ENCODE measurements at places on chromosomes 11 and 22.

- no peak for DNase-seq
Measured at GRCh38 chr11:64759722-64760719, at the start of gene PYGM. Gene PYGM, minus strand, starts transcription at chr11:64759974. Its CDS starts 76 bp downstream, at chr11:64759898.

DNA sequence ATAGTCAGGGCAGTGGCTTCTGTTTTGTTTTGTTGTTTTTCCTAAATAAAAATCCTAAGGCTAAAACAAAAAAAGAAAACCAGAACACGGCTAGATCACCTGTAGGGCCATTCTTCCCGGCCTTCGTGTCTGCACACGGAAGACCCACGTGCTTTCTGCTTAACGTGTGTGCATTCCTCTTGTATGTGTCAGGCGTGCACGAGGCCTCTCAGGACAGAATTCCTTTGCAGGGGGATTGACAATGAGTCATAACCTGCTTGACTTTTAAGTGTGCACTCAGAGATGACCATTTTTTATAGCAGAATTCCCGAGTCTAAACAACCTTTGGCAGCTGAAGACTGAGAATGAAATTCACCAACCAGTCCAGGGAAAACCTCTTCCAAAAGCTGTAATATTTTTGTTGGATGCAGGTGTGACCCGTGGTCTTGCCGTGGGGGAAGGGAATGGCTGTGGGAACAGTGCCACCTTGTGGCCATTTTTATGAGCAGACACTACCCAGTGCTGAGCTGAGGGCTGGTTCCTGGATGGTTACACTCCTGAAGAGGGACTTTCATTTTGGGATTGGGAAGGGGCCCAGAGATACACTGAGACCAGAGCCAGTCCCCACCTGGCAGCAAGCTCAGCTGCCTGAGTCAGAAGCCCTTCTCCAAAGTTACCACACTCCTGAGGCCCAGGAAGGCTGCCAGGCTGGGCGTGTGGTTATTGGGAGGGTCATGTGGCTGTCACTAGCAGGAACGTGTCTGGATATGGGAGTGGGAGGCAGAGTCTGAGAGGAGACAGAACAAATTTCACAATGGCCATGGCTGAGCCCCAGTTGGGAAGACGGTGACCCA is 35.7 kb upstream of the DKK3 start:
- DNase-seq, result peak; percentile 23

DNA sequence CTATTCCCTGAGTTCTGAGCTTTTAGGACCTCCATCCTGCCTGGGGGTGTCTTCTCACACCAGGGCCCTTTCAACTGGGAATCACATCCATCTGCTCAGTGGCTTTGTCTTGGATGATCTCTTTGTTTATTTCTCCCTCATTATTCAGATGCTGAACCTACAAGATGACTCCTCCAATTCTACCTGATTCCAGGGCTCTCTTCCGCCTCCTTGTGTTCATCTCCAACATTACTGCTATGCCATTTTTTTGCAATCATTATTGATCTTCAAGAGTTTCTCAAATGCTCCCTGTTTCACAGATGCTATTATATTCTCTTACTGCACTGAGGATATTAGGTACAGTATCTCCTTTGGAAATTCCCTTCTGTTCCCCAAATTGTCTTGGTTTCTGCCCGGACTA is 307.7 kb downstream of the SHANK2 start:
- no peak for DNase-seq

- DNase-seq, result no peak
Measured at GRCh38 chr11:46275964-46276641, 1.4 kb upstream of the CREB3L1 start.

- no peak for DNase-seq
Measured at GRCh38 chr11:131217313-131218310, 152.8 kb upstream of the NTM start.

DNA sequence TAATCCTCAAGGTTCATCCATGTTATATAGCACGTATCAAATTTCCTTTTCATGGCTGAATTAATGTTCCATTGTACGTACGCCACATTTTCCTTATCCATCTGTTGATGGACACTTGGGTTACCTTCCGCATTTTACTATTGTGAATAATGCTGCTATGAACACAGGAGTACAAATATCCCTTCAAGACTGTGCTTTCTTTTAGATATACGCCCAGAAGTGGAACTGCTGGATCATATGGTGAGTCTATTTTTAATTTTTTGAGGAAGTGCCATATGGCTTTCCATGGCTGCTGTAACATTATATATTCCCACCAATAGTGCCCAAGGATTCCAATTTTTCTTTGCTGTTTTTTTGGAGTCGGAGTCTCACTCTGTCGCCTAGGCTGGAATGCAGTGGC is 6.0 kb downstream of the MRPL40 start:
- DNase-seq, result no peak

- DNase-seq, result no peak
Measured at GRCh38 chr11:87020764-87021365, 16.9 kb upstream of the TMEM135 start.

DNA sequence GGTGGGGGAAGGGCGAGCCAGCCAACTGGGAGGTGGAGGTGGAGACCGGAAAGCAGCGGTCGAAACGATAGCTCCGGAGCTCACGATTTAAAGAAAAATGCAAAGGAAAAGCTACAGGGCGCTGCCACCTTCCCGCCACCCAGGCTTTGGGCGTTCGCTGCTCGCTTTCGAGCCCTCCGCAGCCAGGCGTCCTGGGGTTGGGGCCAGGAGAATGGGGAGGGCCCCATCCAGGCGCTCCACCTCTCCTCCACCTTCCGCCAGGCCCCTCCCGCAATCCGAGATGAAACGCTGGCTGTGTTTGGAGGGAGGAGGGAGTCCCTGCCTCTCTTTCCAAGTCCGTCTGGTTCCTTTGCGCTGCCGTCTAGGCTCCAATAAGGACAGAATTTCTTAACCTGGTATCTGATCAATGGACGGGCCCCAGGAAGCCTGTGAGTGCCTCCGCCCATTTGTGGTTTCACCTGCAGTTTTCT is 483 bp upstream of the ABTB2 start:
- DNase-seq, result peak; percentile 30

- no peak for DNase-seq
Measured at GRCh38 chr22:37782340-37783168, 25.2 kb upstream of the GCAT start.

- peak; percentile 63 for DNase-seq
Measured at GRCh38 chr11:61061081-61061826, 41.0 kb upstream of the CD5 start.

DNA sequence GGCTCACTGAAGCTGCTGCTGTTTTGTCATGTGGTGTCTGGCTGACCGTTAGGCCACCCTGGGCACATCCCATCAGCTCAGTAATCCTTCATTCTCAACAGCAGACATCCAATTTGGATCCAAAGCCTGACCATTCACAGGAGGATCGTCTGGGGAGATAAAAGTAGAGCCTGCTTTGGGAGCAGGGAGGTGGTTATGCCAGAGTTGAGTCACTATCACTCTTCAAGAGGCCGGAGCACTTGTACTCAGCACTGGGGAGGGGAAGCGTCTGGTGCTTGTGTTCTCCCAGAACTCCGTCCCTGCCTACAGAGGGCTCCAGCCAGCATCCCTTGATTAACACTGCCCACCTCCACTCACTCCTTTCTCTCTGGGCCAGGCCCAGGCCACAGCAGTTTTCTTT is 382.6 kb downstream of the OPCML start:
- no peak for DNase-seq

DNA sequence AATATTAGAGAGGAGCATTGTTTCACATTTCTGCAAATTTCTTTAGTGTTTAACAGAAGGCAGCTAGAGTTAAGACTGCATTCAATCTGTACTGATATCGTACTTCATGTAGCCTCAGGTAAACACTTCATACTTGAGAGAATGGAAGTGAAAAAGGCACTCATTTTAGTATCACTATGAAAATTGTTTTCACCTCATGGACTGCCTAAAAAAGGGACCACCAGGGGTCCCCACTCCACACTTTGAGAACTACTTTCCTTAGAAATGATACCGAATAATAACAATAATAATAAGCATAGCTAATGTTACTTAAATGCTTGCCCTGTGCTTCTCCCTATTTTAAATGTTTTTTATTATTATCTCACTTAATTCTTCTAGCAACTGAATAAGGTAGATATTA is 95.1 kb downstream of the BLID start:
- no peak for DNase-seq

DNA sequence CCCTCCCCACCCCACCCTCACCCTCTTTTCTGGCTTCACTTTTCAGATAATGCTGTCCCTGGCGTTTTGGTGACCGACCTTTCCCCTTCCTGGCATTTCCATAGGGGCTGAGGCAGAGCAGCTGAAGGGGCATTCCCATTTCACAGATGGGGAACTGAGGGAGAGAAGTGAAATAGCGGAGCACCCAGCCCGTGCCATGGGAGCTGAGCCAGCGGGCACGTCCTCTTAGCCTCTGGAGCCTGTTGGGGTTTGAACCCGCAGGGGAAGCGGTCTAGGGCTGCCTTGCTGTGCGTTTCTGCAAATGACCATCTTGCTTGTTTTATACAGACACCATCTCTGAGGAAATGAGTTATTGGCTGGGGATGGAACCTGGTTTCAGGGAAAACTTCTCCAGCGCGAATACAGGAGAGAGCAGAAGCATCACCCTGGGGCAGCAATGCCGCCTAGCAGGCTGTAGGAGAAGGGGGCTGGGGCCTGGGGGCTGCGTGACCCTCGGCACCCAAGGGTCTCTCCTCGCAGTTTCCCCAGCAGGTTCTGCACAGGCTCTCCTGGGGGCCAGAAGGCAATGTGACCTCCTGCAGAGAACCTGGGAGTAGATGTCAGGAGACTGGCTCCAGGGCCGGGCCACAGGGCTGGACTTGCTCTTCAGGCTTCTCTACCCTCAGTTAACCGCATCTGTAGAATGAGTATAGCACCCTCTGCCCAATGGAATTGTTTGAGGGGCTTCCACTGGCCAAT is 1.5 kb downstream of the PTPRJ start:
- DNase-seq, result no peak

All from stimulated activated CD8-positive, alpha-beta memory T cell treated with anti-CD3 and anti-CD28 coated beads, Interleukin-2, amount 100 ng/mL, for 48 hours (primary cell).